GM12878 (cell line): ENCODE measurements at places on chromosomes 16 and 17.

- no peak for DNase-seq
Measured at GRCh38 chr16:80515374-80515773, 25.4 kb upstream of the DYNLRB2 start.

- no peak for DNase-seq
Measured at GRCh38 chr17:77437017-77437416, 296.2 kb downstream of the SEC14L1 start.

GRCh38 chr16:22736791-22737190, 77.2 kb upstream of the HS3ST2 start:
- DNase-seq = no peak

- DNase-seq = no peak
Measured at GRCh38 chr16:4114257-4115208, 1.7 kb downstream of the ADCY9 start.

- no peak for DNase-seq
Measured at GRCh38 chr17:13544292-13544691, 57.4 kb downstream of the HS3ST3A1 start.

GRCh38 chr17:82860606-82861392, 21.0 kb upstream of the ZNF750 start:
- DNase-seq = no peak

DNA sequence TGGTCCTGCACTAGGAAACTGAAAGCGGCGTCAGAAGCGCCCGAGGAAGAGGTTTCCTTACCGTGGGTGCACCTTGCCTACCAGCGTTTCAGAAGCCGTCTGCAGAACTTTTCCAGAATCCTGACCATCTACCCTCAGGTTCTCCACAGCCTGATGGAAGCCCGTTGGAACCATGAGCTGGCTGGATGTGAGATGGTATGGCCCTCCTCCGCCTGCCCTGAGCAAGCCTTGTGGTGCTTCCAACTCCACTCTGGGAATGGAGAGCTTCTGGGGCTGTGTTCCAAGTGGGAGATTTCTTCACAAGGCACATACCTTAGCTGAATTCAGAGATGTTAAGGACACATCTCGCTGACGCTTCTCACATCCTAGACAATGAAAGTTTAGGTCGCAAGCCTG, 51.8 kb upstream of the ENDOV start:
- DNase-seq = no peak

GRCh38 chr17:6546069-6546718, 10.2 kb downstream of the PITPNM3 start:
- DNase-seq = peak; percentile 8

DNA sequence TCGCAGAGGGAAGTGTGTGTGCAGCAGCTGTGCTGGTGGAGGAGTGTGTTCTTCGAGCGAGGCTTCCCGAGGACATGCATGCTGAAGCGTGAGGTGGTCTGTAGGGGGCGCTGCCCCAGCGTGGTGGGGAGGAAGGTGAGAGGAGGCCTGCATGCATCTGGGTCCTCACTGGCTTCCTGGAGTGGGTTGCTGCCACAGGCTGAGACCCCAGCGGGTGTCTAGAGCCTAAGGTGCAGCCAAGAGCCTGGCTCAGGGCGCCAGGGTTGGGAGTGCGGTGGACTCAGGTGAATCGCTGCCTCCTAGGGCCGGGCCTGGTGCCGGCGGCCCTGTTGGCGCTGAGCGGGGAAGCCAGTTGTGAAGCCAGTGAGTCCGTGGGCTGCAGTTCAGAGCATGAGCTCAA, 7.5 kb upstream of the HSD3B7 start:
- DNase-seq = no peak

- no peak for DNase-seq
Measured at GRCh38 chr17:77429969-77430752, 289.4 kb downstream of the SEC14L1 start.

GRCh38 chr16:88924834-88925539, 52.0 kb downstream of the CBFA2T3 start:
- DNase-seq = no peak

DNA sequence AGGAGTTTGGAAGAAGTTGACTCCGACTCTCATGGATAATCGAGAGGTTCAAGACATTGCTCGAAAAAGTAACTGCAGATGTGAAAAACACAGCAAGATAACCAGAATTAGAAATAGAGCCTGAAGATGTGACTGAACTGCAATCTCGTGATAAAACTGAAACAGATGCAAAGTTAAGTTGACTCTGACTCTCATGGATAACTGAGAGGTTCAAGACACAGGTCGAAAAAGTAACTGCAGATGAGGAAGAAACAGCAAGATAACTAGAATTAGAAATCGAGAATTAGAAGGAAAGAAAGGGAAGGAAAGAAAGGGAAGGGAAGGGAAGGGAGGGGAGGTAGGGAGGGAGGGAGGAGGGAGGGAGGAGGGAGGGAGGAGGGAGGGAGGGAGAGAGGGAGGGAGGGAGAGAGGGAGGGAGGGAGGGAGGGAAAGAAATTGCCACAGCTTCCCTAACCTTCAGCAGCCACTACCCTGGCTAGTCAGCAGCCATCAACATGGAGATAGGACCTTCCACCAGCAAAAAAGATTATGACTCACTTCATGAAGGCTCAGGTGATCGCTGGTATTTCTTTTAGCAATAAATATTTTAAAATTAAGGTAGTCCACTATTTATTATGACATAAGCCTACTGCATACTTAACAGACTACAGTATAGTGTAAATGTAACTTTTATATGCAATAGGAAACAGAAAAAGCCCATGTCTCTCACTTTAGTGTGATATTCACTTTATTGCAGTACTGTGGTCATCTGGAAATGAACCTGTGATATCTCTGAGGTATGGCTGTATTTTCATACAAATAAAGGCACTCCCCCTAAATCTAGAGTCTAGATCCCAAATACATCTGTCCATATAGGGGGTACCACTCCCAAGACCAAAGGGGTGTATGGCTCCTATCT, 68.3 kb downstream of the KANSL1 start:
- no peak for DNase-seq

GRCh38 chr16:12904329-12904671, 2.9 kb downstream of the SHISA9 start:
- DNase-seq = no peak

GRCh38 chr16:1678500-1679098, 520 bp downstream of the JPT2 start:
- no peak for DNase-seq

- DNase-seq = no peak
Measured at GRCh38 chr16:79816081-79816497, 215.6 kb upstream of the MAF start.

- DNase-seq = no peak
Measured at GRCh38 chr16:85910854-85911247, 11.9 kb downstream of the IRF8 start.

DNA sequence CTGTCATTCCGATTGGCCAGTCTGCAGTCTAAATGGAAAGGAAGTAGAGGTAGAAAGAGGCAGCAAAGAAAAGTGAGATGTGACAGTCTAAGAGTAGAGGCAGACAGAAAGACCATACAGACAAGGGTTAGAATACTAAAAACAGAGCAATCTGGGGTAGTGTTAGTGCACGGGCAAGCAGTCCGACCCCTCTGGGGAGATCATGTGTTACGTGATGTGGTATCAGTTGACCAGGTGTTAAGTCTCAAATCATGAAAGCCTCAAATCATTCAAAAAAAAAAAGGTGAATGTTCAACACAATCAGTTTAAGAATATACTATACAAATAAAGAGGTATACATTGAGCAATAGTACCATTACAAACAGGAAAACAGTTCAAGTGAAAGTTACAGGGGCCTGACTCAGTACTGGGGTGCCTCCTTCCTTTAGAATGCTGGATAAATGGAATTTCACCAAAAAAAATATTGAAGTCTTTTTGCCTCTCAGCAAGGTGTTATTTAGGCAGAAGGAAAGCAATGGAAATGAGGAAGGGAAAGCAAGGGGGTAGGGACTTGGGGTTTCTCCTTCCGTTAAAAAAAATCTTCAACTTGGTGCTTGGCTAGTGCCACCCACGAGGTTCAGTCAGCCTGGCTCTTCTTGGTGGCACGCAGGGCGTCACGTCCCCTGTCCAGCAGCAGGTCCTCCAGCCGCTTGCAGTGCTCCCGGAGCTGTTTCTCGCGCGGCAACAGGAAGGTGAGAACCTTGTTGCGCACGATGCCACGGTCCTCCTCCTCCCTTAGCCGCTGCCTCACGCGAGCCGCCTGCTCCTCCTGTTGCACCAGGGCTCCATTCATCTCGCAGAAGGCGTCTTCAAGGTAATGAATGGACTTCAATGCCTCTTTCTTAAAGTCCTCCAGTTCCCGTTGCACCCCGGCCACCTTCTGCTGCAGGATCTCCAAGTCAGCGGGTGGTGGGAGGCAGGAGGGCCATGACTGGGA, 616 bp downstream of the CCDC182 start:
- DNase-seq = no peak

GRCh38 chr16:8727857-8728618, 53.6 kb downstream of the ABAT start:
- DNase-seq = no peak

GRCh38 chr16:83946154-83946780, 6.8 kb upstream of the OSGIN1 start:
- DNase-seq = no peak

- DNase-seq = no peak
Measured at GRCh38 chr17:58200024-58200633, 7.6 kb downstream of the EPX start.

DNA sequence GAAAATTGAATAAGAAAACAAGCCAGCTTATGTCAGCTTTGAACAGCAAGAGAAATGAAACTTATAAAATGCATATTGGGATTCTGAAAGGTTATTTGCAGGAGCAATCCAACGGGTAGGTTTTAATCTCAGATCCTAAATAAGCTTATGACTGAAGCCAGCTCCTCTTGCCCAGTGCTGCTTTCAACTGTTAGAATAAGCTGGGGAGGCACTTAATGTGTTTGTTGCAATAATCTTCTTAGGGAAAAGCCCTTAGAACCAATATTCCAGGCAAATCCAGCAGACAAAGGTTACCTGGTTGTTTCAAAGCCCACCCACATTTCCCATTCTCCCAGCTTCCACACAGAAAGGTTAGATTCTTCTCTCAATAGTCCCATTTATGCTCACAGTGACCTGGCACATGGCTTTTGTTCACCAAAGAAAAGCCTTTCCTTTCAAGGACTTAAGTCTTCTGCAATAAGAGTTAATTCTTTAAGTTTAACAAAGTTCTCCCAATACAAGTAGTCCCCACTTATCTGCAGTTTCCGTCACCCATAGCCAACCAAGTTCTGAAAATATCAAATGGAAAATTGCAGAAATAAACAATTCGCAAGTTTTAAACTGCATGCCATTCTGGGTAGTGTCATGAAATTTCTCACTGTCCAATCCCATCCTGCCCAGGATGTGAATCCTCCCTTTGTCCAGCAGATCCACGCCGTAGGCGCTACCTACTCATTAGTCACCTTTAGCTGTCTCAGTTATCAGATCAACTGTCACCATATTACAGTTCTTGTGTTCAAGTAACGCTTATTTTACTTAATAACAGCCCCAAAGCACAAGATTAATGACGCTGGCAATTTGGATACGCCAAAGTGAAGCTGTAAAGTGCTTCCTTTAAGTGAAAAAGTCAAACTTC, 5.9 kb downstream of the TEX2 start:
- DNase-seq = no peak

DNA sequence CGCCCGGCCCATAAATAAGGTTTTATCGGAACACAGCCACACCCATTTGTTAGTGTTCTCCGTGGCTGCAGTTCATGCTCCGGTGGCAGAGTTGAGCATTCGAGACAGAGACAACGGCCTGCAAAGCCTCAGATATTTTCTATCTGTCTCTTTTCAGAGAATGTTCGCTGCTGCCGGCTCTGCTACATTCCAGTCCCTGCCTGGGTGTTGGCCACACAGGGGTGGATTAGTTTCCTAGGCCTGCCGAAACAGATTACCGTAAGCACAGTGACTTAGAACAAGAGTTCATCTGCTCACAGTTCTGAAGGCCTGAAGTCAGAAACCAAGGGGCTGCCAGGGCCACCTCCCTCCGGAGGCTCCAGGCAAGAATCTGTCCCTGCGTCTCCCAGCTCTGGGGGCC, 19.1 kb upstream of the GSG1L start:
- DNase-seq = no peak

DNA sequence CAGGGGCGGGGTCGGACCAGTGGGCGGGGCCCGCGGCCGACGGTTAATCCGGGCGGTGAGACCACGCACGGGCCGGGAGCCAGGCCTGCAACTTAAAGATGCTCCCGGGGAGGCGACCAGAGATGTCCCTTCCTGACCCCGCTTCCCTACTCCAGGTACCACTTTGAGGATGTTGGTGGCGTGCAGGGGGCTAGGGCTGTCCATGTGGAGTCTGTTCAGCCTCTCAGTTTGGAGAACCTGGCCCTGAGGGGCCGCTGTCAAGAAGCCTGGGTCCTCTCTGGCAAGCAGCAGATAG, 580 bp downstream of the RANGRF start:
- no peak for DNase-seq

- no peak for DNase-seq
Measured at GRCh38 chr17:38451840-38452529, 23.7 kb downstream of the ARHGAP23 start.

DNA sequence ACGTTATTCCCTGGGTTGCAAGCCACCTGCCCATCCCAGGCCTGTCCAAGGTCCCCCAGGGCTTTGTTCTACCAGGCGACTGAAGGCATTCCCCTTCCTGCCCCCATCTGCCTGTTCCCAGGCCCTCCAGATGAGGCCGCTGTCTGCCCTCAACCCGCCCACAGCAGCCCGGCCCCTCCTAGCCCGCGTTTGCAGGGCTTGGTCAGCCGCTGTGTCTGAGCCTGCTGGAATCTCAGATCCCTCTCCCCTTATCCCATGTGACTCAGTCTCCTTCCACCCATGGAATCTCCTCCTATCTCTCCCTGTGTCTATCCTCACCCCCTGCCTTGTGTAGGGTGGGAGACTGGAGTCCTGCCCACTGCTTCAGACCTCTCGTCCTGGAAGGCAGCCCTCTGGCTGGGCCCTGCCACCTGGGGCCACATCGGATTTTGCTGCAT, 186.0 kb upstream of the TNRC6C start:
- no peak for DNase-seq

DNA sequence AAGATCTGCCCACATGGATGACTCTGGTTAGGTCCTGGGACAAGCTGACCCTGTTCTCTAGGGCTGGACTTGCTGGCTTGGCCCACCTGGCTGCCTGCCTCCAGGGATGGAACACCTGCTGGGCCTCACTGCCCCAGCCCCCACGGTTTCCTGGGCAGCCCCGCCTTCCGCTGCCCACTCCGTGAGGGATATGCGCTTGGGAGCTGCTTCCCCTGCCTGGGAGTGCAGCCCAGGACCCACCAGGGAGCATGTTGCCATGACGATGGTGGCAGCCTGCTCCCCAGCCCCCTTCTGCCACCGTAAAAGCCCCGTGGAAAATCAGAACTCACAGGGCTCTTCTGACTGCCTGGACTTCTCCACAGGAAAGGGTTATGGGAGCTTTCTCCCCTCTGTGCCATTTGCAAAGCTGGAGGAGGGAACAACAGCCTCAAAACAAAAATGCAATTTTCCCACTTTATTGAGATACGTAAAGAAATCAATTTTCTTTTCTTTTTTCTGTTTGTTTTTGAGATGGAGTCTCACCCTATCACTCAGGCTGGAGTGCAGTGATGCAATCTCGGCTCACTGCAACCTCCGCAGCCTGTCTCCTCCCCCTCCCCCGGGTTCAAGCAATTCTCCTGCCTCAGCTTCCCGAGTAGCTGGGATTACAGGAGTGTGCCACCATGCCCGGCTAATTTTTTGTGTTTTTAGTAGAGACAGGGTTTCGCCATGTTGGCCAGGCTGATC, 18.0 kb upstream of the GAS7 start:
- DNase-seq = no peak
